ENCODE measurements at places on chromosomes 2 and 18. TPM values are rescaled to one million over a fixed set of nuclear protein-coding genes. Genes with fewer than 3 reads are reported as not detected.

DNA sequence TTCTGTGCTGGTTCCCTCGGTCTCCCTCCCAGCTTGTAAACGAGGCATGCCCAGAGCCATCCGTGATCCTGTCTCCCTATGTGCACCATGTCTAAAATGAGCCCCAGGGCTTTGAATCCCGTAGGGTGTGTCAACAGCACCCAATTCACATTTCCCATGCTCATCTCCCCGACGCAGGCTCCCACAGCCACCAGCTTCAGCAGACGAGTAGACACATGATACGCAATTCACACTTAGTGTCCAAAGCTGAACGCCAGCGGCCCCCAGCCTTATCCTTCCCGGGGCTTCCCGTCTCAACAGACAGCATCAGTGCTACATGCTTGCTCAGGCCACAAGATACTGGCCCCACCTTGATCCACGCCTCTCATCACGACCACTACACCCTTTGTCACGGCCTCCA lies 88.1 kb downstream of the EIPR1 start:
- DNase-seq: no peak

DNA sequence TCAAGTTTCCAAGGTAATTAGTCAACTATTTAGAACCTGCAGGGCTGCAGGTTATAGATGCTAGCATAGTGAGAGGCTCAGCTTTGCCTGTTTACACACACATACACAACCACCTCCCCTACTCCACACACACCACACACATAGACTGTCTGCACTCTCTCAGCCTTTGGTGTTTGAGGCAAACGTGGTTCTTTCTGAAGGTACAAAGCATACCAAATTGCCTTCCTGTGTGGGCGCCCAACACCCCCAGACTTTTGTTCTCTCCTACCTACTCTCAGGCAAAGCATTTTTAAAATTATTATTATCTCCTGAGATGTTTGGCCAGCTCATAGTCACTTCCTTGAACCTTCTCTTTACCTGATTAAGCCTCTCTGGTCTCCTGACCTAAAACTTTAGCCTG lies 44.9 kb downstream of the MYO3B start:
- DNase-seq: no peak

DNA sequence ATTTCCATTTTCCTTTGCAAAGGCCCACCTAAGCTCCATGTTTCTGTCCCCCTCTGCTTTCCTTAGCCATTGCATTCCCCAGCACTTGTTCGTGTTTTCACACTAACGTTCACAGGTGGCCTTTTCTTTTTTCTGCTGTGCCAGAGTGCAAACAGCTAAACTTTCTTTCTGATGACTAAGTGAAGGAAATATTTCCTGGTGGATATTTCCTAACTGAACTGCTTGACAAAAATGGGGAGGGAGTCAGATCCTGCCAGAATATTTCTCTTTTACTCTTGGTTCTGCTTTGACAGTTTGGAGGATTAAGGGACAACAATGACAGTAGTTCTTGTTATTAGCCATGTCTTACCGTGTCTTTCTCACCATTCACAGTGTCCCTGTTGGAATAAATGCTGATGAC lies 344.0 kb downstream of the ARHGAP15 start:
- no peak for DNase-seq

DNA sequence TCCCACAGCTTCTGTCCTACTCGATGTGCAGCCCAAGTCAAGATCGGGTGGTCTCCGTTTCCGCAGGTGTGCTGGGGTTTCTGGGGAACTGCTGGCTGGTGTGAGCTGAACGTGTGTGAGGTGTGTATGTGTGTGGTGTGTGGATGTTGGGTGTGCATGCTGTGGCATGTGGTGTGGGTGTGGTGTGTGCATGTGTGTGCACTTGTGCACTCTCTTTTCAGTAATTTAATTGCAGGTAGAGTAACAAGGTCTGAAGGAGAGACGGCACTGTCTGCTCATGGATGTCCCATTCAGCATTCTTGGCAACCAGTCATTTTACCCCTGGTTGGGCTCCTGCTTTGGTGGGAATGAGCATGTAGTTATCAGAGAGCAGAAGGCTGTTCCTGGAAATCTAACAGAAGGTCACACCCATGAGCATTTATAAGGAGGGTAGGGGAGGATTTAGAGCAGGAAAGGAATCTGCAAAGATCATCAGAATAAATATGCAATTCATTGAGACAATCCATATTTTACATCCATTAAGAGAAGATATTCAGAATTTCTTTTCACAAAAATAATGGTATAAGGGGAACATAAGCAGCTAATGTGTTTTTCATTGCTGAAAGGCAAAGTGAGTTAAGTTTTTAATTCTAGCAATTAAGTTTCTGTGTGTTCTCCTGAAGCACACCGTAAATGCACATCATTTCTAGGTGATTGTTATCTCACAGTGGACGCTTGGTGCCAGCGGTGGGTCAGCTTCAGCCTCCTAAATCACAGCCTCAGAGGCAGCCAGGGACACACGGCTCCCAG lies 60.7 kb downstream of the ADI1 start:
- DNase-seq: no peak

- no peak for DNase-seq
These were observed 595.8 kb downstream of the STK39 start for GRCh38 chr2:167651406-167652151.

GRCh38 chr2:10078704-10079265 lies 1.4 kb downstream of the CYS1 start:
- no peak for DNase-seq

DNA sequence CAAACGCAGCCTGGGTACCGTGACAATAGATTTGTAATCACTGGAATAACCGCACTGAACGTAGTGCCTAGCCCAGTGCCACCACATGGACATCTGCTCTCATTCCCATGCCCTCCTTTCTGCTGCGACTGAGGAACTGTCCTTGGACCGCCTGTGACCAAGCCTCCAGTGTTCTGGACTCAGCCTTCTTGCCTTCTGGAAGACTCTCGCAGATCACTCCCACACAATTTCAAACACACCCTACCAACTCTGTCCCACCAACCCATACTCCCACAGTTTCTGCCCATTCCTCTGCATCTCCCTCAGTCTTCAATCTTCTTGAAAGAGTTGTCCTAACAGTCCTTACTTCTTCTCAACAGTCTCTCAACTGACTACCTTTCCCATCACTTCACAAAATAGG lies 2.1 kb downstream of the RNF149 start:
- DNase-seq: no peak

GRCh38 chr2:105497094-105497493 lies 98.2 kb upstream of the FHL2 start:
- no peak for DNase-seq

GRCh38 chr2:202016579-202017227 lies 17.0 kb upstream of the FZD7 start:
- DNase-seq: no peak

ARHGAP15 gene
- total RNA-seq: 13.0 TPM

AGXT gene
- total RNA-seq: not detected

CLEC4F gene
- total RNA-seq: not detected

MAP4K3 gene
- total RNA-seq: 60.6 TPM

CHRNG gene
- total RNA-seq: not detected

CNGA3 gene
- not detected for total RNA-seq
